ENCODE measurements at places on chromosomes 7 and 10. TPM values are rescaled to one million over a fixed set of nuclear protein-coding genes. Genes with fewer than 3 reads are reported as not detected.
A peak's percentile ranks its signal among the peaks of the same experiment; 100 is the strongest.

- peak; percentile 56 for DNase-seq
These were observed 105.6 kb downstream of the LHPP start for GRCh38 chr10:124566981-124567835.

Gene SLC18A3
- not detected for total RNA-seq

- peak; percentile 76 for DNase-seq
These were observed 196.8 kb downstream of the SKAP2 start for GRCh38 chr7:26667514-26668133.

- peak; percentile 97 for DNase-seq
These were observed 669 bp upstream of the AP5Z1 start for GRCh38 chr7:4774658-4775249.

- no peak for DNase-seq
These were observed 660.6 kb downstream of the KCNMA1 start for GRCh38 chr10:76977046-76977445.

- DNase-seq = no peak
These were observed 95.6 kb downstream of the SNX13 start for GRCh38 chr7:17844514-17845196.

- no peak for DNase-seq
These were observed 382 bp upstream of the ARMS2 start for GRCh38 chr10:122454071-122454470.
